Renal cortical epithelial cell (primary cell): ENCODE measurements at places on chromosomes 4 and X. TPM values are rescaled to one million over a fixed set of nuclear protein-coding genes. Genes with fewer than 3 reads are reported as not detected.

HPGD gene
- 8.7 and 105 TPM in 2 replicates for total RNA-seq

RAB33A gene
- total RNA-seq = 0.15 and 1.4 TPM in 2 replicates

METAP1 gene
- total RNA-seq = 43.4 and 56.7 TPM in 2 replicates

TRIML2 gene
- not detected in 2 replicates for total RNA-seq

PHKA1 gene
- 4.0 and 8.0 TPM in 2 replicates for total RNA-seq

DUSP21 gene
- not detected in 2 replicates for total RNA-seq

PCYT1B gene
- total RNA-seq = 0.05 and 0.17 TPM in 2 replicates

DRP2 gene
- total RNA-seq = 0.05 TPM in 1 of 2 replicates, not detected in the other

DNA sequence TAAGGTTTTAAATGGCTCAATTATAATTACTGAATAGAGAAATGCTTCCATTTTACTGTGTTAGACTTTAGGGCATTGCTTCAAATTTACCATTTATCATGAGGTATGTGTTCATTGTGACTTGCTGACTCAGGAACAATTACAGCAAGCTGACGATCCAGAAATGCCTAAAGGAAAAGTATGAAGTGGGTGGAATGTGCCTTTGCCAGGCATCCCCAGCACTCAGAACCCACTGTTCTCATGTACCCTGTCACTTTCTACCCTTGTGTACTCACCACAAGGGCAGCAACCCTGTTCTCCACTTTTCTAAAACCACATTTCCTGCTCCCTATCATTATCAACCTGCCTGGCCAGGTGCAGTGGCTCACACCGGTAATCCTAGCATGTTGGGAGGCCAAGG lies 41.5 kb downstream of the QRFPR start:
- peak; percentile 57 for DNase-seq

DNA sequence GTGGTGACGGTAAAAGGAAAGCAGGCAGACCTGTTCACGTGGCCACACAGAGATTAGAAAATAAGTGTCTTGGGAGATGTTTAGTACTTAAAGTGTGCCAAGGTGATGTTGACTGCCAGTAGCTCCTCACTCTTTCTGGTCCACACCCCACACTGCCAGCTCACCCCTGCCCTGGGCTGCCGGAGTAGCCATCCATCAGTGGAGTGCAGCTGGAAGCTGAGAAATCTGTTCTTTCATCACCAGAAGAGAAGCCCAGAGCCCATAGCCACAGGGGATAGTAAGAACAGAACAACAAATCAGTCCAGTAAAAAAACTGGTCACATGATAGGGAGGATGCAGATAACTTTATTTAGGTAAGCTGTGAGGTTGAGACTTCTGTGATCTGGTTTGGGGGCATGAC lies 64.1 kb downstream of the WWC2 start:
- DNase-seq = peak; percentile 37

- DNase-seq = no peak
These were observed 507.0 kb downstream of the INPP4B start for GRCh38 chr4:142339053-142339452.

- peak; percentile 69 for DNase-seq
These were observed 151.1 kb downstream of the PDE5A start for GRCh38 chr4:119477412-119478053.

DNA sequence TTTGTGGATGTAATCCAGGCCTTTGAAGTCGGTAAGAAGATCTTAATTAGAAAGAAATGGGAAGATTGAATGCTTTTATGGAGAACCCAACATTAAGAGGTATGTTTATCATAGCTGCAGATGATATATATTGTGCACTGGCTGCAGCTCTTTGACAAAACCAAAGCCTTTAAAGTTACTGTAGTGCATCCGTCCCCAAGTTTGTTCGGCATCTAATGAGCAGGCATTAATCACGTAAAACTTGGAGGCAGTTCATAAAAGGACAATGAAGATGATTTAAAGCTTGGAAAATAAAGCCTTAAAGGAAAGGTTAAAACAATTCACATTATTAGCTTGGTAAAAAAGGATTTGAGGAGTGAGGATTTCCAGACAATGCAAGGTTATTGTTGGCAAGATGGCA lies 150.8 kb upstream of the ARX start:
- no peak for DNase-seq

DNA sequence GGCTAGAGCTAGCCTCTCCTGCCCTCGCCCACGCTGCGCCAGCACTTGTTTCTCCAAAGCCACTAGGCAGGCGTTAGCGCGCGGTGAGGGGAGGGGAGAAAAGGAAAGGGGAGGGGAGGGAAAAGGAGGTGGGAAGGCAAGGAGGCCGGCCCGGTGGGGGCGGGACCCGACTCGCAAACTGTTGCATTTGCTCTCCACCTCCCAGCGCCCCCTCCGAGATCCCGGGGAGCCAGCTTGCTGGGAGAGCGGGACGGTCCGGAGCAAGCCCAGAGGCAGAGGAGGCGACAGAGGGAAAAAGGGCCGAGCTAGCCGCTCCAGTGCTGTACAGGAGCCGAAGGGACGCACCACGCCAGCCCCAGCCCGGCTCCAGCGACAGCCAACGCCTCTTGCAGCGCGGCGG lies at the start of gene AR:
TSS of gene AR (plus strand) at position 204 of the 400 bp plus-strand sequence. CDS start 1,126 bp downstream, outside the sequence.
- DNase-seq = peak; percentile 6

DNA sequence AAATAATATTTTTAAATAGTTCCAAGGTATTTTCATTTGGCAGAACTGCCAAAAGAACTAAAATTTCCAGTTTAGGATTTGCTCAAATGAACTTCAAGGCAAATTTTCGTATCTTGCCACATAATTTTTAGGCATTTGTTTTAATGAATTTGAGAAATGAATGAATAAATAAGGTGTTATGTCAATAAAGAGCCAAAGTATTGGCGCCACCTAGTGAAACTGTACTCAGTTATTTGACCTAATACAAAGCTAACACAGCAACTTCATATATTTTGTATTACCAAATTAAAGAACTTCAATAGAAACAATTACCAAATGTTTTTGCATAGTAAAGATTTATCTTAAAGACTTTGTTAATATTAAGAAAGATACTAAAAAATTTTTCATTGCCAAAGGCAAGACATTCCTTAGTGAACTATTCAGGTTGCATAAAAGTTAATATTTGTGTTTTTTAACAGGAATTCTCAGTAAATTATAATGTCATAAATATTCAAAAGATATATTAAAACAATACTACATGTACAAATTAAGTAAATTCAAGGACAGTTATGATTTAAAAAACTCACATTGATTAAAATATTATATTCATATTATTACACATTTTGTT lies 50.3 kb downstream of the STPG2 start:
- DNase-seq = peak; percentile 45

DNA sequence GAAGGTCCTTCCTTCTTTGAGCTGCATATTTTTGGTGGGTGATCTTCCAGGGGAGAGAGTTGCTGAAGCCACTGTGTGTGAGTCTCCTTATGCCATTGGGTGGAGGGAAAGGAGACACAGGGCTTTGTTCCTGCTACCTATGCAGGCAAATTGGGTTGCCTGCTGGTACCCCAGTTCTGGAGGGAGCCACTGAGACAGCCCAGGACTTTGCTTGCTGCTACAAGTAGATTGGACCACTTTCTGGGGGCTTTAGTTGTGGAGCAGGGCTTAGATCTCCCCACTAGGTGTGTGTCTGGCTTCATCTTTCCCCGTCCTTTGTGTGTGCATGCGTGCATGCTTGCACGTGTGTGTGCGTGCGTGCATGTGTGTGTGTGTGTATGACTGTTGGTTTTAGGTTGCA lies 10.0 kb downstream of the CITED1 start:
- no peak for DNase-seq

- no peak for DNase-seq
These were observed 840.3 kb upstream of the ADGRL3 start for GRCh38 chr4:60359746-60360367.
